B cell (primary cell): ENCODE measurements at places on chromosomes 3 and 15. TPM values are rescaled to one million over a fixed set of nuclear protein-coding genes. Genes with fewer than 3 reads are reported as not detected.

- DNase-seq = peak; percentile 57
These were observed 566 bp downstream of the HMCES start for GRCh38 chr3:129278966-129279906.

DNA sequence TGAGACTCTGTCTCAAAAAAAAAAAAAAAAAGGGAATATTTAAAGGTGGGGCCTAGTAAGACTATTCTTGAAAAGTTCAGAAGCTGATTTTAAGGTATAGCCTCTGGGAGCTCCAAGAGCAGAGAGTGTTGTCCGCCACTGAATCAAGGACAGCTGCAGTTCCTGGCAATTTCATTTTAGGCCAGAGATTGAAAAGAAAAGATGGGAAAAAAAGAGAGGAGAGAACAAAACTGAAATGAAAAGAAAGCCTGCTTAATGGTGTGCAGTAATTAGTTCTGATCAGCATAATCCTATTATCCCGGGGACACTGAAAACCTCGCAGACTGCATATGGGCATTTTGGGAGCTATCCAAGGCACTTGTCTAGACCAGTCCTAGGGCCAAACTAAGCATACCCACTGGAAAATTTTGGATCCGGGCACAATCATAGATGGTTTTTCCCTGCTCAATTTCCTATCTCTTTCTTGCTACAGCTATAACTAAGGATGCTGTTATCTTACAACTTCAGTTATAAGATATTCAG, 43.2 kb downstream of the EHHADH start:
- DNase-seq = no peak

GRCh38 chr3:41302295-41302694, 103.0 kb downstream of the CTNNB1 start:
- no peak for DNase-seq

- DNase-seq = no peak
These were observed 12.3 kb upstream of the FOXB1 start for GRCh38 chr15:59991834-59992233.

- DNase-seq = no peak
These were observed 189.2 kb downstream of the USP13 start for GRCh38 chr3:179842061-179842460.

- DNase-seq = no peak
These were observed 239.9 kb upstream of the ATP10A start for GRCh38 chr15:26103002-26103404.

GRCh38 chr15:41417418-41418195, 712 bp downstream of the RTF1 start:
- DNase-seq = no peak

GRCh38 chr3:44555723-44556122, 730 bp downstream of the ZKSCAN7 start:
- DNase-seq = no peak

GRCh38 chr15:76360416-76360815, 23.8 kb downstream of the ISL2 start:
- DNase-seq = no peak

DNA sequence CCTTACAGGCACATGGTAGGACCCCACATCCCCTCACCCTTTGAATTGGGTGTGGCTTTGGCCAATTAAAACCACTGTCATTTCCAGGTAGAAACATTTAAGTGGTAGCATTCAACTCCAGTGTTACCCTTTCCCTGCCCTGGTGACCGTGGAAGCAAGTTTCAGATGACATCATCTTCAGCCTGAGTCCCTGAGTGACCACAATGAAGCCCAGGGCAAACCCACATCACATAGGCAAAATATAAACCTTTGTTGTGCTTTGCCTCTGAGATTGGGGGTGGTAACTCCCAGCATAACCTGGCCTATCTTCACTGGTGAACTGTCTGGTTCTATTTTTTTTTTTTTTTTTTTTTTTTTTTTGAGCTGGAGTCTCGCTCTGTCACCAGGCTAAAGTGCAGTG, 404.0 kb upstream of the WNT5A start:
- no peak for DNase-seq

GRCh38 chr3:135125171-135125801, 330.2 kb downstream of the EPHB1 start:
- DNase-seq = no peak

GRCh38 chr3:194880940-194881925, 195.6 kb downstream of the FAM43A start:
- no peak for DNase-seq

GRCh38 chr15:81780966-81781365, 264.9 kb downstream of the MEX3B start:
- DNase-seq = no peak

DNA sequence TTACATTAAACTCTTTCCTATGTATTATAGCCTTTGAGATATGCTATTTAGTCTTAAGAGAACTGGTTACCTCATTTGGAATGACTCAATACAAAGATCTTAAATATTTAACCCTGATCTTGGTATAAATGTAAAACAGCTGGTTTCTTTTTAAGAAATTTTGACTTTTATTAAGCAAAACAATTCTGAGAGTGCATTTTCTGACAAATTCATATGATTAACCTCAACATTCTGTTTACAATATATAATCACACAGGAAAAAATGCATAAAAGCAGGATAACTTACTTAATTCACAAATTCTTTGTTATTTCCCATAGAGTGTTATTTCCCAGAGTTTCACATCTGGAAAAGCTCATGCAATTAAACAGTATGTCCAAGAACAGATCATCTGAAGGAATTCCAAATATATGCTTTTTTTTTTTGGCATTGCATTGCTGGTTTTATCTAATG, 400.4 kb upstream of the THBS1 start:
- DNase-seq = no peak

DNA sequence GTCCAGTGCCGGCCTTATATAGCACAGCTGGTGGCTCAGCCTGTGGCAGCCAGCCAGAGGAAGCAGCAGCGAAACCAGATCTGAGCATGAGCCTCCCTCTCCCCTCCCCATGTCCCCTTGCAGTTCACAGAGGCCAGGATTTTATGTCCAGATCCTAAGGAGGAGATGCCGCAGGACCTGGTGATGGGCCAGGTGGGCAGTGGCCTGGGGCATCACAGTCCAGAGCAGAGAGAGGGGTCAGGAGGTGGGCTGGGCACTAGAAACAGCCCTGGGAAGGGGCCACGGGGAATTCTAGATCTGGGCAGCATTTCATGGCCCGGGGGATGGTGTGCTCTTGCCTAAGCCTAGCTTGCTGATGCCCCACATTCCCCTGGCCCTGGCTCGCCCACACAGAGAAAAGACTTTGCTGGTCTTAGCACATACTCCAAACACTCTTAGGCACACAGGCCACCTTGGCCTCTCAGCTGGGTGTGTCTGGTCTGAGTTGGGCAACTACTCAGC, 259 bp upstream of the CILP start:
- no peak for DNase-seq

GRCh38 chr3:141076036-141076773, 25.1 kb downstream of the SPSB4 start:
- DNase-seq = no peak

DNA sequence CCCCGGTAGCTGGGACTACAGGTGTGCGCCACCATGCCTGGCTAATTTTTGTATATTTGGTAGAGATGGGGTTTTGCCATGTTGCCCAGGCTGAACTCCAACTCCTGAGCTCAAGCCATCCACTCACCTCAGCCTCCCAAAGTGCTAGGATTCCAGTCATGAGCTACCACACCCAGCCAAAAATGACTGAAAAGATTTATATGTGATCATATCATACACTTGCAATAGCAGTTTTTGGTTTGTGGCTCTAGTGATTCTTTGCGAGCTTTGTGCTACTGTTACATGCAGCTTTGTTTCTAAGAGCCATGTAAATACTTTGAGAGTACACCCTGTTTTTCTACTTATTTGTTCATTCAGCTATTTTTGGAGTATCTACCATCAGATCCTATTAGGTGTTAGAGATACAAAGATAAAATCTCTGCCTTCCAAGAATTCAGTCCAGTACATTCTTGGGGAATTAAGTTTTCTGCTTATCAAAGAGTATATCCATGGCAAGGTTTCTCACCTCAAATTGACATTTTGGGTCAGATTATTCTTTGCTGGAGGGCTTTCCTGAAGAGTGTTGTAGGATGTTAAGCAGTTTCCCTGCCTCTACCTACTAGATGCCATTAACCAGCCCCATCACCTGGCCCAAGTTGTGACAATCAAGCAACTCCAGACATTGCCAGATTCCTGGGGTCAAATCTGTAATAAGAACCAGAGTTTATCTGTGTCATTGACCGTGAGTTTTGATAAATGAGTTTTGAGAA, 15.0 kb downstream of the SNAP23 start:
- DNase-seq = no peak

GRCh38 chr3:83953417-83954089, 1005.2 kb upstream of the CADM2 start:
- DNase-seq = no peak

DNA sequence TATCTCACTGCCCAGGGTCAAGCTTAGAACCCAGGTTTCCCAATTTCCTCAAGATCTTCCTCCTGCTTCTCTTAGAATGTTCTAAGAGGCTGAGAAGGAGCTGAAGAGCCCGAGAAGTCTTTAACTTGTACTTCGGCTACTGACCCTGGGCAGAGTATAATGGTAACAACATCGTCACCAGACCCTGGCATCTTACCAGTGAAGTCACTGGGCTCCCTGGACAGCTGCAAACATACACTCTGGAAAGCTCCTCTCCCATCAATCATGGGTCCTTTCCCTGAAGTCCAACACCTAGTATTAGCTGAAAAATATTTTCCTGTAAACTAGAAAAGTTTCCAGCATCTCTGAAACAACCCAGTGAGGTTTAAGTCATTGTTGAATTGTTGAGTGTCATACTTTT, 22.7 kb downstream of the CPEB1 start:
- DNase-seq = no peak

The TRIM59 gene
- total RNA-seq = 17.4 and 22.0 TPM in 2 replicates

The IL20RB gene
- 0.84 and 1.5 TPM in 2 replicates for total RNA-seq

The ZNF280D gene
- 63.7 and 68.3 TPM in 2 replicates for total RNA-seq

The ZPLD1 gene
- not detected in 2 replicates for total RNA-seq

The TSC22D2 gene
- total RNA-seq = 45.9 and 48.5 TPM in 2 replicates

The ROBO1 gene
- 1.8 and 3.2 TPM in 2 replicates for total RNA-seq

The KCNMB3 gene
- total RNA-seq = 5.7 and 6.1 TPM in 2 replicates

The PLS1 gene
- 0.73 and 0.74 TPM in 2 replicates for total RNA-seq
